ENCODE measurements at places on chromosomes 2 and 18.

- no peak for DNase-seq
Observed at GRCh38 chr2:59083075-59083828, 842.1 kb upstream of the FANCL start.

DNA sequence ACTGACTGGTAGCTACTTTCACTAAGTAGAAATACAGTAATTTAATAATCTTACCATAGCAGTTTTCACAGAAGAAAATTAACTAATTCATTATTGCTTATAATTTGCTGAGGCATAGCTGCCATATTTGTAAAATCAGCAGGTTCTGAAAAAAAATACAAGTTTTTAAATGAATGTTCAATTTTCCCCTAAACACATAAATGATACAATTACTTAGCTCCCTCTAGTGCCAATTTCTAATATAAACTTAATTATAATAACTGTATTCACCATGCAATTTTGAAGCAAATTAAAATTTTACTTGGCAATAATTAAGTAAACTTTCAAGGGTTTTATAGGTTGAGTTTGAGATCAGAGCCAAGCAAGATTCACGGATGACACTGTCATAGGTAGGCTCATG lies 1321.6 kb upstream of the ACVR2A start:
- no peak for DNase-seq

GRCh38 chr2:3146772-3147650 lies 230.6 kb downstream of the EIPR1 start:
- DNase-seq, result no peak

- DNase-seq, result no peak
Observed at GRCh38 chr2:132774189-132774588, 104.2 kb upstream of the LYPD1 start.

DNA sequence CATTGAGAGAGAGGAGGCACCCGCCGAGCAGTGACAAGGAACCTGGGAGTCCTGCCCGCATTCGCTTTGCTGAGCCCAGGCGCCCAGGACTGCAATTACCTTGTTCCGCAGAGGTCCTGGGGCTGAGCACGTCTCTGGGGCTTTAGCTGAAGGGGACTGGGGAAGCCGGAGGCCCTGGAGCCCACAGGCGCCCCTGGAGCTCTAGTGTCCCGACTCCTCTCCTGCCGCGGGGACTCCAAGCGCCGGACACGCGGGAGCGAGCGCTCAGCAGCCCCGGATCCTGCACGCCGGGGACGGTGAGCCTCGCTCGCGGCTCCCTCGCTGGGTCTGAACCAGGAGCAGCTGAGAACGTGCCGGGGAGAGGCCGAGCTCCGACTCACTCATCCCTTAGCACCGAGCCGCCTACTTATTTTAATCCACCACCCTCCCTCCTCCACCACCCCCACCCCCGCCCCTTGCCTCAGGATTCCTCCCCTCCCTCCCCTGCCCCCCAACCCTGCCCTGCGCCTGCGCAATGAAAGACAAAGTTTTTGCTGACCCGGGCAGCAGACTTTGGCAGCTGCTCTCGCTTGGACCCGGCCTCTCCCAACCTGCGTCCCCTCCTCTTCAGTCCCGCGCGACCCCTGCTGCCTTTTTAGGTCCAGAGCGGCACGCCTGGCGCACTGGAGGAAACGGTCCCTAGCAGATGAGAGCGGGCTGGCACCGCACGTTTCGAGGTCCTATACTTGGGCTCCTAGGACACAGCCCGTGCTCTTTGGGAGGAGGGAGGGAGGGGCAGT lies at the start of gene OSR1:
Gene OSR1 (minus strand): TSS at position 382 of the 779 bp plus-strand sequence. CDS start 4,818 bp downstream, outside the sequence.
- DNase-seq, result peak; percentile 26

DNA sequence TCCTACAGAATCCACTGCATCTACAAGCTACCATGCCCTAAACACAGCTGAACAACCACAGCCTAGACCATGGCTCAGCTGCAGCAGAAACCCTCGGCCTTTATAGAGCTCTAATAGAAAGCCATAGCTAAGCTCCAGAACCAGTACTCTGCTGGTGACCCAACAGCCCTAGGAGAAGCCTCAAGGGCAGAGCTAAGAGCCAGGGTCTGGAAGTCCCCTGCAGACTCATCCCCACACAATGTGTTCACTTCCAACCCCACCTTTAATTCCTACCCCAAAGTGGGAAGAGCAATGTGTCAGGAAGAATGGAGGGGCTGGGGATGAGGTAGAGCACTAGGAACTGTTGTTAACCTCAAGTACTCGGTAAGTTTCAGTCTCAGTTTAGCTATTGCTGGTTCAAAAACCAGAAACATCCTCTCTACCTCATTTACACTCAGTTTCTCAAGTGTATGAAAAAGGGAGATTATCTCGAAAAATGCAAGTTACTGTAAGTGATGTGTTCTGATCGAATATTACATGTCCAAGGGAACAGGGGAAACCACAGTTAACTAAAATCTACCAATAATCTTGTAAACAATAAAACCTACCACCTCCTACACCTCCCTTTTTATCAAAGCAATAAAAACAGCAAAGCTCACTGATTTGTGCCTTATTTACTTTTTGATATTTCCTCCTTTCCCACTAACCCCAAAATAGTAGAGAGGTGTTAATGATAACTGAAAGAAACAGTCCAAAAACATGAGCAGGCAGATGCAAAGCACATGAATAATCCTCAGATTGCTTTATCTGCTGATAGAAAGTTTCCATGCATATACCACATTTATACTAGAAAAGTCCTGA lies 36.2 kb downstream of the THADA start:
- DNase-seq, result peak; percentile 31

DNA sequence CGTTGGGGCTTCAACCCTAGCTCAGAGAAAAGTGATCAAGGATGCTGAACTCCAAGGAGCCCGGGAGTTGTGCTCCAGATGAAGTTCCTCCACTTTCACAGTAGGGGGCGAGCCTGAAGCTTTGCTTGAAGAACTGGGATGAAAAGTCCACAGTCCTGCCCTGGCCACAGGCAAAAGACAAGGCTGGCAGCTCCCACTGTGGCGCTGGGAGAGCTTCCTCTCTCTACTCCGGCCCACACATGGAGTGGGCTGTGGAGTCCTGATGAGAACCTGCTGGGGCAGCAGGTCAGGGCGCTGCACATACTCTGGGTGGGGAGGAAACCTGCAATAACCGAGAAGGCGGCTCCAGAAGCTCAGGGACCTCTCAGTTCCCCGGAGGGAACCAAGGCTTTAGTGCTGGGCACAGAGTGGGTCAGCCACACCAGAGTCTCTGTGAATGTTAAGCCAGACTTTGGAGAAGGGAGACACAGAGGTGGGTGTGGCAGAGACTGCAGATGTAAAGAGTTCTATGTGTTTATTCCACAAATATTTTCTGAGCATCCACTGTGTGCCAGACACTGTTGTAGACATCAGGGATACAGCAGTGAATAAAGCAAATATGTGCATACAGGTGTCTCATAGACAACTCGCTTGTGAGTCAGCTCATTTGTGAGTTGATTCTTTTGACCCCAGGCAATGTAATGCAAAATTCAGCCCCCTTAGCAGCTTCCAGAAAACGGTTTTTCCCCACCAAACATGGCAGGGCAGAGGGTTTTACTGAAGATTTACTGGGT lies 48.0 kb upstream of the MRPL33 start:
- peak; percentile 56 for DNase-seq

- DNase-seq, result no peak
Observed at GRCh38 chr18:70151614-70152013, 53.9 kb downstream of the RTTN start.

DNA sequence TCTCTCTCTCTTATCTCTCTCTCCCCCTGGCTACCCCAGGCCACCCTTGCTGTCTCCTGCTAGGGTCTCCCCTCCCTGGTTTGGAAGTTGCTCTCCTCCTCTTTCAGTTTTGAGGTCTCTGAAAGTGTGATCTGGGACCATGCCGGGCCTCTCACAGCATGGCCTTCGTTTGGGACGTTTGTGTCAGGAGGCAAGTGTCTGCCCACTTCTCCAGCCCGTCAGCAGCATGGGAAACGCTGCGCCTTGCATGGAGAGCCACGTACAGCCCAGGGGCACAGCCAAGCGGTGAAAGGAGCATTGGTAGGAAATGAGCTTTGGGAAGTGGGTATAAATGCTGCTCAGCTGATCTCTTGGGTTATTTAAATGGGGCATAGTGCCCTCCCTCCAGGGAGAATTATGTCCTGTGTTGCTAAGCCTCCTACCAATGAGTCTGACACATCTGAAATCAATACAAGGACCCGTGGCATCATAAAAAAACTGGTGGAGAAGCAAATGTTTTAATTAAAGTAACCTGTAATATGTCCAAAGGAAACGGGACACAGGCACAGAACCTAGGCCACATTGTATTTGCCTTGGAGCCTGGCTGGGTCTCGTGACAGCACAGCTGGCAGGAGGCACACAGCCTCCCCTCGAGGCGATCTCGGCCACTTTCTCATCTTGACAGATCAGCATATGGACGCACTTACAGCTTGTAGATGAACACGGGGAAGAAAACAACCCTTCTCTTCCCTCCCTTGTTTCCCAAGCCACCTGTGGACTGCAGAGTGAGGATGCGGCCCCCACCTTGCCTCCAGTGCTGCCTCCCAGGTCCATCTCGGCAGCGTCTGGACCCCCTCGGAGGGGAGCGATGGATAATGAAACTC lies 72.7 kb downstream of the SH3RF3 start:
- no peak for DNase-seq

DNA sequence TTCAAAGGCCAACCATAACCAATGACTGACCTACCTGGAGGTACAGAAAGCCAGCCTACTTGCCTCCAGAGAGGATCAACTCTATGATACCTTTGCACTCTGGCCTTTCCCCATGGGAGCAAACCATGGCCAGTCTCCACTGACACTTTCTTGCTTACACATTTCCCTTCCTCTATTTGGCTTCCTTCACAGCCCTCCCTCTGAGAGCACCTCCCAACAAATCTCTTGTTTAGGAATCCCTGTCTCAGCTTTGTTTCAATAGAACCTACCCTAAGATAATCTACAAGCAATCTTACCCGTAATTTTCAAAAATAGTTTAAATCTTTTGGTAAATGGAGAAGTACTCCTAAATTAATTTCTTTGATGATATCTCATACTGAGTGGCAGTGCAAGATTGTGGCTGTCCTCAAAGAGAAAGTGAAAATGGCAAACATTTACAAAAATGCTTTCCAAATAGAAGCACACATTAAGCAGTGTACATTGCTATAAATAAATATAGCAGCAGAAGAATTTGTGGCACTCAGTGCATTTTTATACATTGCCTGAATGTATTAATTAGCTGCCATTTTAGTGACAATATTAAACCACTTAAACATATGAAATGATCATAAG lies 140.6 kb downstream of the CCDC148 start:
- DNase-seq, result no peak

GRCh38 chr2:101002562-101003277 lies 631 bp downstream of the RPL31 start:
- DNase-seq, result no peak

DNA sequence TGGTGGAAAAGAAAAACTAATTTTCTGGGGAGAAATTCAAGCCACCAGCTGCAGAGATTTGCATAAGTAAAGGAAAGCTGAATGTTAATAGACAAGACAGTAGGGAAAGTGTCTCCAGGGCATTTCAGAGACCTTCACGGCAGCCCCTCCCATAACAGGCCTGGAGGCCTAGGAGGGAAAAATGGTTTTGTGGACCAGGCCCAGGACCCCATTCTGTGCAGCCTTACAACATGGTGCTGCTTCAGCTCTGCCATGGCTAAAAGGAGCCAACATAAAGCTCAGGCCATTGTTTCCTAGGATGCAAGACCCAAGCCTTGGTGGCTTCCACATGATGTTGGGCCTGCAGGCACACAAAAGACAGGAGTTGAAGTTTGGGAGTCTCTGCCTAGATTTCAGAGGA lies 697.1 kb downstream of the SOCS6 start:
- no peak for DNase-seq

DNA sequence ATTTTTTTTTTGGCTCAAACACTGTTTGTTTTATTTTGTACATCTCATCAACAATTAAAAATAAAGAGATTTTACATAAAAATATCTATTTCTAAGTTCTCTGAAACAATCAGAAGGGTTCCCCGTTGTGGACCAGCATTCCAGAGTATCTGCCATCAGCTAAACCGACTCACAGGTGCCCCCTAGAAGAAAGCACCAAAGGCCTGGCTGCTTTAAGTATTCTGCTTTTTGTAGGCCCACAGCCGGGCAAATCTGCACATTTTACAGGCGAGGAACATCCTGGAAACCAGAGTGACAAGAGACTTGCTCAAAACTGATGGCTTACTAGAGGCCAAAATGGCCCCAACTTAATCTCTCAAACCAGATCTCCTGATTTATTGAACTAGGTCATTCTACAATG lies 82.2 kb upstream of the SETBP1 start:
- DNase-seq, result no peak

DNA sequence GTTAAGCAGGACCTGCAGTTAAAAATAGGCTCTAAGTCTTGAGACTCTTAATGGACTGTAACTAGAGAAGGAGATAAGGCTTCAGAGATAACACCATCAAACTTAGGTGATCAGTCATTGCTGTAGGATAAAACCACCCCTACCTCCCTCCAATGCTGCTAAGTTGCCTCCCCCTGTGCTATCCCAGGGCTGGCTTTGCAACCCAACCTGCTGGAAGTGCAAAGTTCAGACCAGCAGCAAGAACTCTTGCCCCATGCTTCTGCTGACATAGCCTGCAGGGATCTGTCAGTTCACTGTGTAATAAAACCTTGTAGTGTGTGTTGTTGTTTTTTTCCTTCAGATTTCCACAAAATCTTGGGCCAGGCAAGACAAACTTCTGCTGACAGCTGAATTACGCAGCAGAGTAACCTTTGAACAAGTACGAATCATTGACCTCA lies 57.4 kb upstream of the EPB41L3 start:
- no peak for DNase-seq

GRCh38 chr2:232336241-232336736 lies 42.3 kb upstream of the ALPP start:
- no peak for DNase-seq

DNA sequence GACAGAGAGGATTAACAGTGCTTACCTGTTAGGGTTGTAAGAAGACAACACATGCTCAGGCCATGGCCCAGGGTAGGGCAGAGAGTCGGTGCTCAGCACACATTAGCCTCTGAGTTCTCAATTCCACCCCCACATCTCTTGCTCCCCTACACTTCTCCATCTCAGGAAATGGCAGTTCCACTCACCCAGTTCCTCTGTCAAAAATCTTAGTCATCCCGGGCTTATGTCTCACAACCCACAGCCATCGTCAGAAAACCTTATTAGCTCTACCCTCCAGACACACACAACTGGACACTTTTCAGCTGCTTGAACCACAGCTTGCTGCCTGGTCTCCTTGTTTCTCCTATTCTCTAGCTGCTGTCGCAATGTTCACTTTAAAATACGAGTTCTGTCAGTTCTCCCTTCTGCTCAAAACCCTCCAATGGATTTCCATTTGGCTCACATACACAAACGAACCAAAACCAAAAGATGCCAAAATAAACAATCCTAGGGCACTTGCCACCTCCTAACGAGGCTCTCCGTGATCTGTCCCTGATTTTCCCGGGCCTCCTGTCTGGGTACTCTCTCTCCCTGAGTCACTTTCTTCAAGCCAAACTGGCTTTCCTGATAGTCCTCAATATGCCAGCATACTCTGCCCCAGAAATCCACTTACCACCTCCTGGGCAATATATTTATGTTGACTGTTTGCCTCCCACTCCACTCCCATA lies 89.7 kb downstream of the KCTD1 start:
- DNase-seq, result peak; percentile 74

DNA sequence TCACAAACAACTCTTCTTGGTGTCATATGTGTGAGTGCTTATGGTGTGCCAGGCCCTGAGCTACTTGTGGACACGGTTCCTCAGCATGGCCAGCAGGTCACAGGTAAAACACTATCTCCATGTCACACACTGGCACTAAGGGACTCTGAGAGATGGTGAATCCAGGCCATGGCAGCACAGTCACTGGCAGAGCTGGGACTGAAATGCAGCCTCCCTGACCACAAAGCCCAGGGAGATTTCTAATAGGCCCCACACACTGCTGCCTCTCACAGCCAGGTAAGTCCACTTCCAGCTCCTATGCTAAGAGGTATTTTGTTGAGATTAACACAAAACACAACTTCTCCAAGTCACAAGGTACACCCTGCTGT lies 92.0 kb downstream of the ACTR2 start:
- DNase-seq, result no peak

All from GM10248 (cell line).